DMS153 (cell line): ENCODE measurements at places on chromosomes 1 and 21.

DNA sequence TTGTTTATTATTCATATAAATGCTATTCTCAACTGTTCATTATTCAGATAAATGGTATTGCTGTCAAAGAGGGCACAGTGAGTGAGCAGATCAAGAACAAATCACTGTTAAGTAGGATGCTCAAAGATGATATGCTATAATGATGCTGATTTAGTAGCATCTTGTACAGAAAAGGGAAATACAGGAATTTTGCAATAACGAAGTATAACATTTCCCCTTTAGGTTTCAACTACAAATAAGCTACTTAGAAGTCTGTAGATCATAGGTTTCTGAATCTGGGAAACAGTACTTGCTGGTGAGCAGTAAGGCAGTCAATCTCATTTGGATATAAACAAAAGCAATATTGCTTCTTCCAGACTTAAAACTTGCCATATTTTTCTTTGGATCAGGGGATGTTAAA, 27.3 kb upstream of the RCOR3 start:
- DNase-seq, result no peak

GRCh38 chr1:61391730-61392129, 309.4 kb downstream of the NFIA start:
- DNase-seq, result no peak

DNA sequence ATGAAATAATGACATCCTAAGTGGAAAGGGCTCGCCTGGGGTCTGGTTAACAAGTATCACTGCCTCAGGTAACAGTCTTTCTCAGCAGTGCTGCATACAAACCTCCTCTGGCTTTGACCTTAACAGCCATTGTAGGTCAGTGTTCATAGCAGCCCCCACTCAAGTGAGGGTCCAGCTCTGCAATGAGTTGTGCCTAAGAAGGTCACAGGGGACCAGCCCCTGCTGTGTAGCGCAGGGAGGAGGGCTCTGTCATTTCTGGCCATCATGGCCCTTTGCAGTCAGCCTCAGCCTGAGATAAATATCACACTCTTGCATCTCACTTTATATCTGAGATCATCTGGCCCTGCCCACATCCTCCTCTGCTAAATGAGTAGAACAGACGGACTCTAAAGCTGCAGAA, 18.1 kb upstream of the MYSM1 start:
- no peak for DNase-seq

GRCh38 chr1:193060406-193060805, 994 bp downstream of the RO60 start:
- no peak for DNase-seq

DNA sequence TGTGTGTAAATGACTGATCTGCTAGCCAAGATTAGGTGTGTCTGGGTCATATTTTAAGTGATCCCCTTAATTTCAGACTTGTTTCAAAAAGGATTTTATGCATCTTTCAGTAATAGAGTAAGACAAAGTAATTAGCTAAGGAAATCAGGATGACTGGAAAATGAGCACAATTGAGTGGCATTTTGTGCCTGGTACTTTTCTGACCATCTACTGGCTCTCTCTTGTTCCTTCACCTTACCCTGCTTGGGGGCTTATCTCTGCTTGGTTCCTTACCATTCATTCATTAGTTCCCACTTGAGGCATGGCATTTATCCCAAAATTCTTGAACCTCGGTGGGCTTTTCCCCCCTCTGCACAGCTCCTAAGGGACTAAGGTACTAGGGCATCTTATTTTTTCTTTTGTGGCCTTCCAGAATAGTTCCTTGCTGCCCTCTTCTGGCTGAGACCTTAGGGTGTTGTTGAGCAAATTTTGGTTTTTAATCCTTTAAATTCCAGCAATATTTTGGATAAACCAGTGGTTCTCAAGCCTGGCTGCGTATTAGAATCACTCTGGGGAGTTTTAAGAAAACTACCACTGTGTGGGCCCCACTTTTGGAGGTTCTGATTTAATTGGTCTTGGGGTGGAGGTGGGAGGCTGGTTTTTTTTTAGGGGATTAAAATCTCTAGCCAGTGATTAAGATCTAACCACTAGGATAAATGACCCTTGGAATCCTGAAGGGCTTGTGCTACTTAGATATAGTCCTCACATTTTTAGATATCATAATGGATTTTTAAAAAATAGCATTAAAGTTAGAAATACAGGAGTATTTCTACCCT, 50.8 kb downstream of the HS2ST1 start:
- no peak for DNase-seq

DNA sequence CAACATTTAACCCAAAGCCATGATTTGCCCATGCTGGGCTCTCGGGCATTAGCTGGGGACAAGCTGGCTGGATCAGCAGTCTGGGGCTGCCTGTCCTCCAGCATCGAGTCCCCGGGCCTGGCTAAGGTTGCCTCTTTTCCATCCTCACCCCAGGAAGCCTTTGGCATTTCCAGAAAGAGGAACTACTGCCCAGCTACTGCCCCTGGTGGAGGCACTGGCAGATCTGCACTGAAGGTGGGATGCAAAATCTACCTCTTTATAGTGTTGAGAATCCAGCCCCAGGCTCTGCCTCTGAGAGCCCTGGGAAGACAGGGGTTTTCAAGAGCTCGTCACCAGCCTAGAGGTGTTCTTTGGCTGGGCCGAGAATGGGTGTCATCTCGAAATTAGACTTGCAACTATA, 635.9 kb downstream of the MATN1 start:
- no peak for DNase-seq

GRCh38 chr1:67214420-67215174, 48.3 kb downstream of the IL23R start:
- no peak for DNase-seq

GRCh38 chr1:33903210-33903589, 39.3 kb downstream of the HMGB4 start:
- DNase-seq, result no peak

GRCh38 chr1:72051538-72051937, 230.8 kb downstream of the NEGR1 start:
- no peak for DNase-seq

- DNase-seq, result no peak
These were observed 39.9 kb downstream of the IL6R start for GRCh38 chr1:154445040-154445472.

- no peak for DNase-seq
These were observed 178.4 kb upstream of the EDN2 start for GRCh38 chr1:41662765-41663437.

GRCh38 chr1:208308221-208308620, 64.0 kb upstream of the PLXNA2 start:
- DNase-seq, result no peak

DNA sequence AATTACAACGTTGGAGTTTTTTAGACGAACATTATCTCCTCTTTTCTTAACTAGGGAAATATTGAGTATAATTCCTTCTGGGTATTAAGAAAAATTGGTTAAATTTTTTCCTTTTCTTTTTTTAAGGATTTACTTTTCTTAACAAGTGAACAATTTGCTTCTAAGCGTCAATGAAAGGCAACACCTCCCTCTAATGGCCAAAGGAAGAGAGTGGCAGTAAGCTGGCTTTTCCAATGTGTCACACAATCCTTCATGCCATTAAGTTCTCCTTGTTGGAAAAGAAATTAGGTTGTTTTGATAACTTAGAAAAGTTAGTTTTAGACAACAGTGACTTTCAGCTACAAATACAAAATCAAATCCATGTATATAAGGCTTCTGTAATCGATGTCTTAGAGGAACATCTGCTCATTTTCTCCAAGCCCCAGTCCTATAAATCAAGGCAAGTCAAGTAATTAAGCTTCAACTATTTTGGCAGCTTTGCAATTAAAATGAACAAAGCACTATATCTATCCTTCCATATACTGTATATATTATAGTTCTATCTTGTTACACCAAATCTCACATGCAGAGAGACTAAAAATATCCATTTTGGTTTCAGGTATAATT, 62.8 kb downstream of the EDEM3 start:
- peak; percentile 21 for DNase-seq

GRCh38 chr1:230140221-230141020, 73.4 kb downstream of the GALNT2 start:
- DNase-seq, result peak; percentile 39

- no peak for DNase-seq
These were observed 7.0 kb downstream of the AVPR1B start for GRCh38 chr1:206110161-206110560.

DNA sequence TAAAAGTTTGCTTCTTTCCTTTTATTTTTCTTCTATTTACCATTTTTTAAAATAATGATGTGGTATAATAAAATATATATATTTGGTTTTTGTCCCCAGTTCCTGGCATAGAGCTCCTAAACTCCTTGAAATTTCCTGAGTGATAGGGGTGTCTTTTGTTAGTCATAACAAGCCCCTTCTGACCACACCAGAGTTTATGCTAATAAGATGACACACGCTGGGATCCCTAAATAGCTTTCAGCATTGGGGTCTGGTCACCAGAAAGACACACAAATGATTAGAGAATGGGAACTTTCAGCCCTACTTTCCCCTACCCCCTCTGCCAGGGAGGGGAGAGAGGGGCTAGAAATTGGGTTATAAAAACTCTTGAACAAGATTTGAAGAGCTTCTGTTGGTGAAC, 56.2 kb downstream of the COL24A1 start:
- DNase-seq, result no peak

DNA sequence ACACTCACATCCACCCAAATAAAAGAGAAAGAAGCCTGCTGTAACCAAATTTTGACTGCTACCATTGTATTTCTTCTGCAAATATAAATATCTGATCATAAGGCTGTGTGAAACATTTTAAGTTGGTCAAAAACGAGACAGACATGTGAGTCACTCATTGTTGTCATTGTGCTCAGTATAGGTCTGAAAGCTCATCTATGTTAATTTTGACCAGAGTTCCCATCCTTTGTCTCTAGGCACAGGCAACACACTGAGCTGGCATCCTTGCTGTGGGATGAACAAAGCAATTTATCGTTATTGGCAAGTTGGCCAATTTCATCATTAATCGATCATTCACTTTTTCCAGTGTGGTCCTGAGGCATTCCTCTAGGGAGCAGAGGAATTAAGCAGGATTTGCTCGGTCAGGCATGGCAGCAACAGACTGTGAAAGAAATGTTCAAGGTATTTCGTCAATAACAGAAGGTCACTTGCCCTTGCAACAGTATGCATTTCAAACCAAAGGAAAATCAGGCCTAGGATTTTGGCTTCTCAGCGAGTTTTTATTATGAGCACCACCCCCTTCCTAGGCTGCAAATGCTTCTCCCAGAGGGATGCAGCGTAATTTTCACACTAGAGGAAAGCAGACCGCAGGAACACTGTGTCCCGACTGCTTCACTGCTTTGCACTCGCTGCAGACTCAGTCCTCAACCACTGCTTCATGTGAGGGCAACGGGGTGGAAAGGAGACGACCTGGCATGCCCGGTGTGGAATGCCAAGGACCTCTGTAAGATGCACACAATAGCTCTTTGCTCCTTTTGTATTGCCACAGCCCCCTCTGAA, 87.9 kb upstream of the SMYD2 start:
- no peak for DNase-seq

GRCh38 chr21:36555199-36555800, 75.4 kb upstream of the CLDN14 start:
- no peak for DNase-seq

GRCh38 chr1:213852107-213852506, 135.7 kb upstream of the PROX1 start:
- no peak for DNase-seq

DNA sequence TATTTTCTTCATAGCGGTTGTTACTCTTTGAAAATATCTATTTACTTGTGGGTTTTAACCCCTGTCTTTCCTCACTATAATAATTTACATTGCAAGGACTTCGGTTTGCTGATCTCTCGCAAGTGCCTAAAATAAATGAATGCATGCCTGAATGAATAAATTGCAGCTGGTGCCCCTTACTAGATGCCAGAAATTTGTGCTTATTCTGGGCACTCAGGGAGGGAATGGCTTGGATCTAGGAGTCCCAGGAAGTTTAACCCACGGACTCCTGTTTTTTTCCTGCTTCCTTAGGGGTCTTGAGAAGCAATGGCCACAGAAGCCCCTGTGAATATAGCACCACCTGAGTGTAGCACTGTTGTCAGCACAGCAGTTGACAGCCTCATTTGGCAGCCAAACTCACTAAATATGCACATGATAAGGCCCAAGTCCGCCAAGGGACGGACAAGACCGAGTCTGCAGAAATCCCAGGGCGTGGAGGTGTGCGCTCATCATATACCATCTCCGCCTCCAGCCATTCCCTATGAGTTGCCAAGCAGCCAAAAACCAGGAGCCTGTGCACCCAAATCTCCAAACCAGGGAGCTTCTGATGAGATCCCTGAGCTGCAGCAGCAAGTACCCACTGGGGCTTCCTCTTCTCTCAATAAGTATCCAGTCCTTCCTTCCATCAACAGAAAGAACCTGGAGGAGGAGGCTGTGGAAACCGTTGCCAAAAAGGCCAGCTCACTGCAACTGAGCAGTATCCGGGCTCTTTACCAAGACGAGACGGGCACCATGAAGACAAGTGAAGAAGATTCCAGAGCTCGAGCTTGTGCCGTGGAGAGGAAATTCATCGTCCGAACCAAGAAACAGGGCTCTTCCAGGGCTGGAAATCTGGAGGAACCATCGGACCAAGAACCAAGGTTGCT, 4.2 kb upstream of the PLA2G2C start:
- no peak for DNase-seq

GRCh38 chr21:34105947-34106541, 32.7 kb downstream of the MRPS6 start:
- DNase-seq, result no peak

- peak; percentile 48 for DNase-seq
These were observed 3.3 kb upstream of the DENND2D start for GRCh38 chr1:111203681-111204200.
